EL (cell line): ENCODE measurements at places on chromosomes 7 and 10.

GRCh38 chr7:80324032-80324431 lies 187.8 kb downstream of the GNAT3 start:
- peak; percentile 97 for DNase-seq

DNA sequence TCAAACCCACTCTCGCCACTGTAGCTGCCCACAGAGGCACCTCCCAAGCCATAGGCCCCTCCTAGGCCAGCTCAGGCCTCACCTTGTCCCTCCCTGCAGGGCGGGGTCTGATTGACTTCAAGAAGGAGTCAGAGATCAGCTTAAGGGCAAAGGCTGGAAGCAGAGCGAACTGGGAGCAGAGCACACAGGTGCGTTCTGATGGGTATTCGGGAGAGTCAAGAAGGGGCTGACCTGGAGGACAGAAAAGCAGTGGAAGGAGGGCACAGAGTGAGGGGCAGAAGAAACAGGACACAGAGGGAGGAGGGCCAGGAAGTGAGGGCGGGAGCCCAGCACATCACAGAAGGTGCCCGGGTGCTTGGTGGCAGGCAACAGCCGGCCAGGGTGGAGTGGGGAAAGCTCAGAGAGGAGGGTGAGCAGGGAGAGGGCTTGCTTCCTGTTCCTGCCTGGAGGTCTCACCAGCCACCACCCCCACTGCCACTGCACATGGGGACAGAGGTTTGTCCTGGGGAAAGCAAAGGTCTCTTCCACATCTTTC lies at the start of gene AOC1:
Gene AOC1, plus strand, starts transcription at position 147 of the 535 bp plus-strand sequence. CDS start 3,954 bp downstream, outside the sequence.
- no peak for DNase-seq

- no peak for DNase-seq
Measured at GRCh38 chr10:77125231-77125630, 512.4 kb downstream of the KCNMA1 start.

DNA sequence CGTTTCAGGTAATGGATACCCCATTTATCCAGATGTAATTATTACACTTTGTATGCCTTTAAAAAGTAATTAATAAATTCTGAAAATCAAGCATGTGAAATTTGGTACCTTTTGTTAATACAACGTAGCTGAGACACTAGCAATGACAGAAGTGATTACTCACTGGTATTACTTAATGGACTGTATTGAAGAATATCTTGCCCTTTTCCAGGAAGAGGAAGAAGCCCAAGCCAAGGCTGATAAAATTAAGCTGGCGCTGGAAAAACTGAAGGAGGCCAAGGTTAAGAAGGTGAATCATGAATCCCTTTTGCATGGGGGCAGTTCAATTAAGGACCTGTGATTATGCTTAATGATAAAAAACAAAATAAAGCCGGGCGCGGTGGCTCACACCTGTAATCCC lies 64.8 kb downstream of the APBB1IP start:
- no peak for DNase-seq

GRCh38 chr7:158396301-158396905 lies 191.2 kb downstream of the PTPRN2 start:
- DNase-seq, result no peak

DNA sequence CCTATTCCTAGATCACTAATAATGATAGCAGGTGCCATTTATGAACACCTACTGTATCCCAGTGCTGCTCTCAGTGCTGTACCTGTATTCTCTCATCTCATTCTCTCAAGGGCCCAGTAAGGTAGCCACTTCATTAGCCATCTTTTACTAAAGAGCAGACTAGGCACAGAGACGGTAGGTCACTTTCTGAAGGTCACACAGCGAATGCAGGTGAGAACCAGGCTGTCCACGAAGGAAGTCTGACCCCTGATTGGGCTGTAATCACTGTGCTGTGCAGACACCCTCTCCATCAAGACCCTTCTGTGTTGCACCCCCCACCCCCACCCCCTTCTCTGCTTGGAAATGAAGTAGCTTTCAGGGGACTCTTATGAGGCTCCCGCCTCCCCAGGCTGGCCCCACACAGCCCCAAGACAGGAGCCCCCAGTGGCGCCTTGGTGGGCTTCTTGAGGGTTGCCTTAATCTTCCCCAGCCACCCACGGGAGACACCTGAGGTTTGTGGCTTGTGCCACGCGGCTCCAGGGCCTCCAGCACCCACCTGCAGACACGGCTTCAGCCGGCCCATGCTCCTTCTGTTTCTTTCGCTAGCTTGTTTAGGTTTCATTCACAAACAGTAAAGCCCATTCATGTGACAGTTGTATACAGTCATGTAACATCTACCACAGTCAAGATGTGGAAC lies 81.7 kb upstream of the FAM20C start:
- no peak for DNase-seq
